Choroid plexus epithelial cell (primary cell): ENCODE measurements at places on chromosomes 13 and 19.
A peak's percentile ranks its signal among the peaks of the same experiment; 100 is the strongest.

DNA sequence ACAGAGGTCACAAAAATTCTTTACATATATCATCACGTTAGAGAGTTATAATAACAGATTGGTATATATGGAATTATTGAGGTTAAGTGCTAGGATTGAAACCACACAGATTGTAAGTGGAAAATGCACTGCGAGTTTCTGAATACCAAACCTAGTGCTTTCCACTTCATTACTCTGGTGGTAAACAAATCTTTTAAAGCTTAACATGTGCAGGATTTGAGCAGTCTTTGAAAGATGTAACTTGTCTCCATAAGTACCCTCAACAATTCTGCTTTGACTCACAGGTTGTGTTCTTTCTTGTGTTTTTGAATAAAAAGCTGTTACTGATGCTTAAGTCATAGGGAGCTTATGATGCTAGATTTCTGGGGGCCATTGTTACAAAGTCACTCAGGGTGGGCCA is 314.7 kb upstream of the DACH1 start:
- DNase-seq = no peak

- peak; percentile 56 for DNase-seq
Observed at GRCh38 chr13:93268327-93269028, 41.9 kb downstream of the GPC6 start.

- peak; percentile 50 for DNase-seq
Observed at GRCh38 chr19:30669329-30670010, 297.3 kb downstream of the ZNF536 start.

DNA sequence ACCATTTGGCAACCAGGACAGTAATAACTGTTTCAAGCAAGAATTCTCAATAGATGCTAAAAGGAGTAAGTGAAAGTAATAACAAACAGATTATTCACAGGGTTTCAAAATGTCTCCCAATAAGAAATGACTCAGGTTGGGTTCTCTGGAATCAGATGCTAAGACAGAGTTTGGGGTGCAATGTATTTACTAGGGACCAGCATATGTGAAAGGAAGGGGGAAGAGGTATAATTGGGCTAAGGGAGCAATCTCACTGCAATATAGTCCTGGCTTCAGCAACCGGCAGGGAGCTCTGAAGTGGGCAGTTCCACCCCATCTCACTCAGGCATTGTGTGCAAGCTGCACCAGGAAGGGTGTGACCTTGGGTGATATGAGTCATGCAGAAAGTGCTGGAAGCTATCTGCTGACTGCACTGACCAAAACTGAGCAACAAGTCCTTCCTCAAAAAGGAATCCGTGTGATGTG is 23.4 kb downstream of the ZDHHC20 start:
- peak; percentile 87 for DNase-seq

DNA sequence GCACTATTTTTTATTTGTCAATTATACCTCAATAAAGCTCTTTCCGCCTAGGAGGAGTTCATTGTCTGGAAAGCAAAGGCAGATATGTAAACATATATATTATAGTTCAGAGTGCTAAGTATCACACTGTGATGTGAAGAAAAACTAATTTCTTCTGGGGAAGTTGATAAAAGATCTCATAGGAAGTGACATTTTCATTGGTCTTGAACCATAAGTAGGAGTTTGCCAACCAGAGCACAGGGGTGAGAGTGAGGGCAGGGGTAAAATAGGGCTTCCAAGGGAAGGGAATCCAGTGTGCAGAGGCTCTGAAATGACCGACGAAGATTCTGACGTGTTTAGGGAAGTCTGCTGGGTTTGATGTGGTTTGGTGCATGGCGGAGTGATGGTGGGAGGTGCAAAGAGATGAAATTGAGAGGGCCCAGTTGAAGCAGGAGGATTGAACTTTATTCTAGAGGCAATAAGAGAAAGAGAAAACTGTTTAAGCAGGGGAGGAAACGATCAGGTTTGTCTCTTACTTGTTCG is 780 bp upstream of the GTF2F2 start:
- peak; percentile 68 for DNase-seq

DNA sequence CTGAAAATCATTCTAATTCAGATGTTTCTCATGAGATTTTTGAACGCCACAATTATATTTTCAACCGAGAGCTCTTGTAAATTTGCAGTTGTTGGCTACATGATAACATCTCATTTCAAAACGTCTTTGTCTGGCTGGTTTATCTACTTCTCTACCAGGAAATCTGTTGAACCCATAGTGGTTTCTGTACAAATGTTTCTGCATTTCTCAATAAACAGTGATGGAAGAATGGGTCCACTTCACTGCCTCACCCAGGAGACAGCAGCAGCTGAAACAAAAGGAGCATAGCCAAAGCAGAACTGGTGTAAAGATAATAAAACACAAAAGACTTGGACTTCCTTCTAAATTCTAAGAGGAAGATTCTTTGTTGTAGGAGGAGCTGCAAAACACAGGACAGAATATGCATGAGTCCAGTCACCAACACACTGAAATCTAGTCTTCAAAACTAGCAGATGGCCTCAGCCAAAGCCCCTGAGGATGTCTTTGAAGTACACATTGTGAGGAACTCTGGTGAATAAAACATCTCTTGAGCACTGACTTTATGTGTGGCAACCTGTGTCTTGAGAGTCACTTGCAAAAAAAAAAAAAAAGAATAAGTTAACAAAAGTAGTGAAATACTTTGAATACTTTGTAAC is 68.6 kb upstream of the FGF14 start:
- no peak for DNase-seq

GRCh38 chr13:57511603-57512002 is 119.9 kb upstream of the PCDH17 start:
- DNase-seq = no peak

GRCh38 chr13:85373322-85373721 is 425.9 kb downstream of the SLITRK6 start:
- peak; percentile 17 for DNase-seq

GRCh38 chr13:49314344-49314882 is 66.7 kb downstream of the CDADC1 start:
- no peak for DNase-seq

GRCh38 chr13:28056970-28057712 is 43.2 kb downstream of the FLT3 start:
- no peak for DNase-seq

DNA sequence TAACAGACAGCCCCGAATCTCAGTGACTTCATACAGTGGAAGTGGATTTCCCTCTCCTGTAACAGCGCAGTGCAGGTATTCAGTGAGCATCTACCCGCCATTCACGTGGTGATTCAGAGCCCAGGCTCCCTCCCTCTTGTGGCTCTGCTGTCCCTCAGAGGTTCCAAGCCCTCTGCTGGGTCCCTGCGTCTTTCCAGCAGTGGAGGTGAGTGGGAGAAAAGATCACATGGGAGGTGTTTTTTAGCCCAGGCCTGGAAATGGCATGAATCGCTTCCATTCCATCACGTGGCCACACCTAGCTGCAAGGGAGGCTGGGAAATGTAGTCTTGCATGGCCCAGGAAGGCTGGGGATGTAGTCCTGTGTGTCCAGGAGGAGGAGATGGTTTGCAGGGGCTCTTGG is 61.4 kb downstream of the DPF1 start:
- no peak for DNase-seq

DNA sequence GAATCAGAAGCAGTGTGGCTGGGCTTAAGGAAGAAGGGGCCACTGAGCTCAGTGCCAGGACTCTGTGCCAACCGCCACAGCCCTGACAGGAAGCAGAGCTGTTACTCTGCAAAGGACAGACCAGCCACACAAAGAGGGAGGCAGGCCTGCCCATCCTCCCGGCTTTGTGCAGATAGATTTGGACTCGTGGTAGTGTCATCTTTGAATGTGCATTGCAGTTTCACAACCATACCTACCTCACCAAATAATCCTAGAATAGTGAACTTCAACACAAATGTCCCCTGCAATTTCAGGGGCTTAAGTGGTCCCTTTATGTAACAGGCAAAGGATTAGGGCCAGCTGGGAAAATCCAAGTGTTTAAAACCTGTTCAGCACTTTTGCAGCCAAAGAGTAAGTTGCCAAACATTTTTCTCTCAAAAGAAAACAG is 55.1 kb upstream of the CLDN10 start:
- DNase-seq = no peak

- DNase-seq = no peak
Observed at GRCh38 chr19:7864690-7865074, 9.5 kb downstream of the PRR36 start.
